Activated CD8-positive, alpha-beta memory T cell treated with anti-CD3 and anti-CD28 coated beads, Interleukin-2, amount 50 U/mL, for 48 hours (primary cell): ENCODE measurements at places on chromosomes 3 and 15.

- no peak for DNase-seq
These were observed 29.3 kb downstream of the RARRES1 start for GRCh38 chr3:158702815-158703481.

DNA sequence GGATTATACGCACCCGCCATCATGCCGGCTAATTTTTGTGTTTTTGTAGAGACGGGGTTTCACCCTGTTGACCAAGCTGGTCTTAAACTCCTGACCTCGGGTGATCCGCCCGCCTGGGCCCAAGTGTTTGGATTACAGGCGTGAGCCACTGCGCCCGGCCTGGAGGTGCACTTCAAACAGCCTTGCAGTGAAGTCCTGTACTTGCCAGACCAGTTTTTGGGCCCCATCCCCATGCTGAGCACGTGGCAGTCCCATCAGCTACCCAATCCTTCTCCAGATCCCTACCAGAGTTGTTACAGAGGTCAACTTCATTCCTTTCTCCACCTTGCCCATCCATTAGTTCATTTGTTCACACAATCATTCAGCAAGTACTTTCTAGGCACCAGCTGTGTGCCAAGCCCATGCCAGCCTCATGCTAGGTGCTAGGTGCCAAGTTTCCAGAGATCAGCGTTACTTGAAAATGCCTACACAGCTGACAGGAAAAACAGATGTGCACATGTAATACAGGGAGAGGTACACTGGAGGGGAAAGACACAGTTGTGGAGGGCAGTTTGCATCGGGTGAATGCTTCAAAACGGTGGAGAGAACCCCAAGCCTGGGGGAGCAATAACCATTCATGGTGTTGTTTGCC is 2.2 kb downstream of the DNAH1 start:
- no peak for DNase-seq

GRCh38 chr3:18649666-18650363 is 224.7 kb upstream of the SATB1 start:
- DNase-seq, result peak; percentile 69

DNA sequence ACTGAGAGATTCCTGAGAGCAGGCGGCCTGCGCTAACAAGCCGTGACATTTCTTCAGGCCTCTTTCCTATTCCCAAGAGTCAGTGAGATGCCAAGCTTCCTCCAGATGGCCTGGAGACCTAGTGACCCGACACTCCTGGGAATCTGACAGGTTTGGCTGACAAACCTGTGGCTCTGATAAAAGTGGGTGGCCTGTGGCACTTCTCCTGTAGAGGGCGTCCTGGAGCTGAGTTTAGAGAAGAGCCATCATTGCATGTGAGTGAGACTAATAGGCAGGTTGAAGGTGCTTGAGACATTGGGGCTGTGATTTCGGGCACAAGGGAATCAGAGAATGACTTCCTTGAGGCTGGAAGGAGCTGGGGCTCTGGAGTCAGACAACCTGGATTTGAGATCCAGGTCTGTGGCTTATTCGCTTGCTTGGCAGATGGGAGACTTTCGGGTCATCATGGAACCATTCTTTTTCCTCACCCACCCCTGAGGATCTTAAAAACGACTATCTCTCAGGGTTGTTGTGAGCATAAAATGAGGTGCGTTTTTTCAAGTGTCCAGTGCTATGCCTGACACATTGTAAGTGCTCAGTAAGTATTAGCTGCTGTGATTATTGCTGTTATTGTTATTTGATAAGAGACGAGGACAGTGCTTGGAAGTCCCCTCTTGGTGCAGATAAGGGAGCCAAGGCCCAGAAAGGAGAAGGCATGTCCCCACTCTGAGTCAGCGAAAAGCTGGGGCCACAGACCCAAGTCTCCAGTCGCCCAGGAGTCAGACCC is 77.2 kb downstream of the SCN10A start:
- DNase-seq, result peak; percentile 71
